AG08396 (cell line): ENCODE measurements at places on chromosomes 16 and 17.

DNA sequence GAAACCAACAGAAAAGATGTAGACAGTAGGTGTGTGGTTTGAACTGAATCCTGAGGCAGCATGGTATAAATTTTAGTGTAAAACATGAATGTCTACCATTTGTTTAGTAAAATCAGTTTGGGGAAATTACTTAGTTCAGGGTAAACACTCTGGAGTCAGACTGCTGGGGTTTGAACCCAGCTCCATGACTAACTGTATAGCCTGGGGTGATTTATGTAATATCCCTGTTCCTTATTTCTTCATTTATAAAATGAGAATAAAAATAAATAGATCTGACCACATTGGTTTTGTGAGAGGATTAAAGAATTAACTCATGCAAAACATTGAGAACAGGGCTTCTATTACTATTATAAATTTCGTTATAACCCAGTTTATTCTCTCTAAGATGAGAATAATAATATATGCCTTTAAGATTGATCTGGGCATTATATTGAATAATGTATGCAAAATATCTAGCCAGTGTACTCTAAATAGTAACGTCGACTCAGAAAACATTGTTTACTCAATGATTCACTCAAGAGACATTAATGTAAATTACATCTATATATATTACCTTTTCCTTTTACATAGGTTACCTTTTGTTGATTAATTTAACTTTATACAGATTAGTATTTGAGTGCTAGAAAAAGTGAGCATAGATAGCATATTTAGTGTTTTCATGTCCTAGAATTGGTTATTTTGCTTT, 120.6 kb upstream of the KCNJ16 start:
- no peak for DNase-seq

GRCh38 chr16:53043428-53043831, 9.3 kb downstream of the CHD9NB start:
- DNase-seq, result no peak

DNA sequence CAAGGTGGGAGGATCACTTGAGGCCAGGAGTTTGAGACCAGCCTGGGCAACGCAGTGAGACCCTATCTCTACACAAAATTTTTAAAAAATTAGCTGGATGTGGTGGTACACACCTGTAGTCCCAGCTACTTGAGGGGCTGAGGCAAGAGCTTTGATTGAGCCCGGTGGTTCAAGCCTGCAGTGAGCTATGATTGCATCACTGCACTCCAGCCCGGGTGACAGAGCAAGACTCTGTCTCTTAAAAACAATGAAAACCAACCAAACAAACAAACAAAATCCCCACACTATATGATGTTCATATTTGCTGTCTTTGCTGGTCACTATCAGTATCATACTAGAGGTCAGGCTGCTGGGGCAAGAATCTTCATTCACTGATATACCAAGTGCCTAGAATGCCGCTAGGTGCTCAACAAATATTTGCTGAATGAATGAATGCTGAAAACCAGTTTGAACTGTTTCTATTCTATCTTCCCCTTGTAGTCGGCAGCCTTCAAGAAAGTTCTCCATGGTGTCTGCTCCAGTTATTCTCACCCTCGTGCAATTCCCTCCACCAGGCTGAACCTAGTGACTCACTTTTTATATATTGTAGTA, 127.0 kb downstream of the IRX3 start:
- DNase-seq, result no peak

- DNase-seq, result no peak
These were observed 300.6 kb downstream of the SEC14L1 start for GRCh38 chr17:77441130-77441920.

GRCh38 chr17:58081646-58082340, 1.4 kb upstream of the DYNLL2 start:
- DNase-seq, result no peak

- DNase-seq, result no peak
These were observed 540.3 kb downstream of the WWOX start for GRCh38 chr16:78639775-78640174.

GRCh38 chr17:13784434-13785095, 182.8 kb upstream of the HS3ST3A1 start:
- DNase-seq, result no peak

GRCh38 chr17:9918804-9919352, 13.8 kb upstream of the RCVRN start:
- no peak for DNase-seq

DNA sequence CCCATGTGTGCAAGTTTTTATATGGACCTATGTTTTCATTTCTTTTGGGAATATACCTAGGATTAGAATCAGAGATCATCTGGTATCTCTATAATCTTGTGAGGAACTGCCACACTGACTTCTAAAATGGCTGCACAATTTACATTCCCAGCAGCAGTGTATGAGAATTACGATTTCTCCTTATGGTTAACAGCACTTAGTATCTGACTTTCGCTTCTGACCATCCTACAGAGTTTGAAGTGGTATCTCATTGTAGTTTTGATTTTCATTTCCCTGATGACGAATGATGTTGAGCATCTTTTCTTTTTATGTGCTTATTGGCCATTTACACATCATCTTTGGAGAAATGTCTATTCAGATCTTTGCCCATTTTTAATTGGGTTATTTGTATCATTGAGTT, 10.0 kb downstream of the C16orf96 start:
- DNase-seq, result no peak

GRCh38 chr17:35167666-35168065, 20.0 kb downstream of the UNC45B start:
- peak; percentile 49 for DNase-seq

DNA sequence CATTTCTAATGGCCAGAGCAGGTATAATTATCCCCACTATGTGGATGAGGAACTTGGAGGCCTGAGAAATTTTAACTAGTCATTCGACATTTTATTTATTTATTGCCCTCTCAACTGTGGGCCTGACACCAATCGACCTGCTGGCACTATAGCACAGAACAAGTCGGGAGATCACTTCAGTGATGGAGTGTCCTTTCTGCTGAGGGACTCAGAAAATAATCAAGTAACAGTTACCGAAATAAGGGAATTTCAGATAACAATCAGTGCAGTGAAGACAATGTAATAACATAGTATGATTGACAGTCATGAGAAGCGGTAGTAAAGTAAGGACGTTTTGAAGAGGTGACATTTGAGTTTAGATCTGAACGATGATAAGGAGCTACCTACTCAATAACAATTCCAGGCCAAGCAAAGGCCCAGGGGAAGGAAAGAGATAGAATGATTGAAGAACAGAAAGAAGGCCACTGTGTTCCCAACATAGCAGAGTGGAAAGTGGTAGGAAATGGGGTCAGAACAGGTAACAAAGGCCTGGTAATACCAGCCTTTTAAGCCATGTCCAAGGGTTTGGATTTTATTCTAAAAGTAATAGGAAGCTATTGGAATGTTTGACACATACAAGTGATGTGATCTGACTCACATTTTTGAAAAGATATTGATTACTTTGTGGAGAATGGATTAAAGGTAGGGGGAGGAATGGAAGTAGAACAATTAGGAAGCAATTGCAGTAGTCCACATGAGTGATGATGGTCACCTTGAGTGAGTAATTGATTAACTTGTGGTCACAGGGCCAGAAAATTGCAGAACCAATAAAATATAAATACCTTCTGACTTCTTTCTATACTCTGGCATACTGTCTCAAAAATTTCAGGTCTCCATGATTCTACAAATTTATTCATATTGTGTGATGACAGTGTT, 1.4 kb downstream of the STXBP4 start:
- DNase-seq, result no peak

GRCh38 chr16:57642160-57643135, 14.0 kb downstream of the ADGRG1 start:
- no peak for DNase-seq

DNA sequence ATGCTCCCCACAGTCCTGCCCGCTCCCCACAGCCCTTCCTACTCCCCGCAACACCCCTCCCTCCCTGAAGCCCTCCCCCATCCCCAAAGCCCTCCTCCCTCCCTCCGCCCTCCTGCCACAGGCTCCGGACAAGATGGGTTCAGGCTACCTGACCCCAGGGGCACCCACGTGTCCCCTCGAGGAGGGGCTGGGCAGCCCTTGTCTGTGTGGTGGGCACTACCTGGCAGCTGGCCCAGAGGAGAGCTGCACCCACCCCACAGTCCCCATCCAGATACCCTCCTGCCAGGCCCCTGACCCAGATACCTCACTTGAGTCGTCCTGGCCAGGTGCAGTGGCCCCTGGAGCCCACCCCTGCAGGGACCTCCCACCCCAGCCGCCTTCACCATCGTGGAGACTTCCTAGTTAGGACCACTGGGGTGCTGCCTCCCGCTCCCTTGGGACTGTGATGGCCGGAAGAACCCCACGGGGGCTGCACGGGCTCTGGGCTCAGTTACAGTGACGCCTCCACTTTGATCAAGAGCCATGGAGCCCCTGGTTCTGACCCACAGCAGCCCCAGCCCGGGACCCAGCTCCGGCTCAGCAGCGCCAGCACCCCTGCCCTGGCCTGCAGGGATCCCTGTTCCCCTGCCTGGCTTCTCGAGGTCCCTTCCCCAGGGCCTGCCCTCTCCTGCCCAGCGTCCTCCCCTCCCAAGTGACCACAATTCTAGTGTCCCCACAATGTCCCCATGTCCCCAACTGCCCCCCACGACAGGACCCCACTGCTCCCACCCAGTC, 806 bp downstream of the PERCC1 start:
- no peak for DNase-seq

DNA sequence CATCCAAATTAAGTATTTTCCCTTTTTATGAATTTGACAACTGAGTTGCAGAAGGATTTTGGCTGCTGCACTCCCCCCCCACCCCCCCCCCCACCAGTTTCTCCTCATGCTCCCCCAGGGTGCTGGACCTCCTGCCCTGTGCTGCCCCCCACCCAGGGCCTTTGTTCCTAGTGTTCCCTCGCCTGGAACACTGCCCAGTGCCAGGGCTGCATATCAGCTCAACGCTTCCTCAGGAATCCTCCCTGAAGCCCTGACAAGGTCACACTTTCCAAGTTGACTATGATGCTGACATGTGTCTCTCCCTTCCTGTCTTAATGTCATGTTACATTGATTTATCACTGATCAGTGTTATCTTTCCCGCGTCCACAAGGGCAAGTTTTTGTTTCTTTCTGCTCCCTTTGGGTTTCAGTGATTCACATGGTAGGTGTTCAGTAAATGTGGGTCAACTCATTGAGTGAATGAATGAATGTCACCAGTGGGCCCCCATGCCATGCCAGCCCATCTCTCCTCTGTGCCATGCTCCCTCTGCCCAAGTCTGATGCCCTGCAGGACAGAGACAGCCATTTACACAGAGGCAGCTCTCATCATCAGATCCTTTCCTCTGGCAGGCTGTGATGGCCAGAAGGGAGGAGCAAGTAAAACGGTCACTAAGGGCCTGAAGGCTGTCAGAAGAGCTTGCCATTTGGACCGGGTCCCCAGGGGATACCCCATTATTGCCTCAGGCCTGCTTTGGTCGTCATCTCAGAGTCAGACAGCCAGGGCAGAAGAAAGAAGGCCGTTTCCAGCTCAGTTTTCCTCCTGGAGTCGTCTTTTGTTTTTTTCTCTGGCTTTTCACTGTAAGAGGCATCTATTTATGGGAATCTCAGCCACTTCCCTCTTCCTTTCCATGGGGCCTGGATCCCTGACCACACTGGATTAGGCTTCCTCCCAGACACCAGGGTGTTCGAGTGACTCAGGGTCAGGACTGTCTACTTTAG, 386.2 kb downstream of the SNX29 start:
- DNase-seq, result no peak

DNA sequence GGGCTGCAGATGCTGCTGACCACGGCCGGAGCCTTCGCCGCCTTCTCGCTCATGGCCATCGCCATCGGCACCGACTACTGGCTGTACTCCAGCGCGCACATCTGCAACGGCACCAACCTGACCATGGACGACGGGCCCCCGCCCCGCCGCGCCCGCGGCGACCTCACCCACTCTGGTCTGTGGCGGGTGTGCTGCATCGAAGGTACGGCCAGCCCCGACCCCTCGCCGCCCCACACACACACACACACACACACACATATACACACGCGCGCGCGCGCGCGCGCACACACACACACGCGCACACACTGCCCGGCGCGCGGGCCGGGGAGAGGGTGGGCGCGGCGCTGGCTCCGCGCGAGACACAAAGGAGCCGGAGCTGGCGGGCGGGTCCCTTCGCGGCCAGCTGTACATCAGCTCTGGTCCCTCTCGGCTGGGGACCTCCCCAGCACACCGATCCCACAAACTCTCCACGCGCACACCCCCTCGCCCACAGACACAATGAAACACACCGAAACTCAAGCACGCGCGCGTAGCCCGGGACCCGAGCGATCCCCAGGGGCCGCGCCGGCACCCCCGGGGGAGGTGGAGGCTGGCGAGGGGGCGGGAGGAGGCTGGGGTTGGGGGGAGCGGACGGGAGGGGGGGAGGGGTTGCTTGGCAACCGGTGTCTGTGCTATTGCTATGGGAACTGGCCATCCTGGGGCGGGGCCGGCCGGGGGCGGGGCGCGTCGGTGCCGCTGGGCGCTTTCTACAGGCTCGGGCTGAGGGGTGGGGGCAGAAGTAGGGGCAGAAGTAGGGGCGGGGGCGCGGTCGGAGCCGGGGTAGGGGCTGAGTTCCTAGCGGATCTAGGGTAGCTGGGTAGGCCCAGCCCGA, 658 bp downstream of the CACNG4 start:
- no peak for DNase-seq

GRCh38 chr17:48046296-48046695, 1.9 kb upstream of the NFE2L1 start:
- DNase-seq, result no peak

DNA sequence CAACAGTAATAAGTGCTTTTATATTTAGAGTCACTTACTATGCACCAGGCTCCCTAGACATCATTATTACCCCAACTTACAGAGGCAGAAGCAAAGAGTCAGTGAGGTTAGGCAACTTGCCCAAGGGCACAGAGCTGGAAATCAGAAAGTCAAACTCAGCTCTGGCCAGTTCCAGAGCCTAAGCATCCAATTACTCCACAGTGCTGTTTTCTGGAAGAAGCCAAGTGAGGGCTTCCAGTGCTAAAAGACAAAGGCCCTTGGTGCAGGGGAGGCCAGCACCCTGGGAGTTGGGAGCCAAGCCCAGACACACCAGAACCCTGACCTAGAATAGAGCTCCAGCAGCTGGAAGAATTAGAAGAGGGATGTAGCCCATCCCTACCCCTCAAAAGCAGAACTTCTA, 40.2 kb downstream of the C17orf67 start:
- DNase-seq, result no peak

DNA sequence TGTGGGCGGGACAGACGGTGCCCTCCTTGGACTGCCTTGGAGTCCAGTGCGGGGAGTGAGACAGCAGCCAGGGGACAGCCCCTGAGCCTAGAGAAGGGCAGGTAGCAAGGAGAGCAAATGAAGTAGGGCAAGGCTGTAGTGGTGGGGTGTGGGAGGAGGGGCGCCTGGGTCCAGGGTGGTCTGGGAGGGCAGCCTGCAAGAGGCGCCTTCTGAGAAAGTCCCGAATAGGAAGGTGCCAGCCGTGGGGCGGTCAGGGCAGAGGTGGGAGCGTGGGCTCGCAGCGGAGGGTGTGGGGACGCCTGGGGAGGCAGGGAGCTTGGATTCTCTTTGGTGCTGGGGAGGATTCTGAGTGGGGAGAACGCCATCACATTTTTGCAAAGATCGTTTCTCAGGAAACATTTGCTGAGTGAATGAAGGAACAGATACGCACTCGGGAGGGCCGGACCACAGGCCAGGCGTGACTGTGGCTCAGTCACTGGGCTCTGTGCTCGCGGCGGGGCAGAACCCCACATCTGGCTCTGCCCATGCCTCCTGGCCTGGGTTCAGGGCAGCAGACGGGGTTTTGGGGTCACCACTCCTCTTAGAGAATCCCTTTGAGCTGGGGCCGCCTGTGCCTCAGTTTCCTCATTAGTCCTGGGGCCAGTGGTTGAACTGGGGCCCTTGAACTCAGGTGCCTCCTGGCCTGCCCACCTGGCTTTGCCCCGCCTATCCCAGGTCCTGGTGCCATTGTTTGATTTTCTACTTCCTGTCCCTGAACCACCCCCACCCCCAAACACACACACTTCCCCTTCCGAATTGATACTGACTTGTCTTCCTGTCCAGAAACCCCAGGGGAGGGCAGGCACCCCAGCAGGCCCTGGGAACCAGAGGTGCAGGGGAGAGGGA, 4.2 kb downstream of the SNN start:
- DNase-seq, result no peak
